Activated naive CD4-positive, alpha-beta T cell (primary cell): ENCODE measurements at places on chromosomes 6 and 20.

DNA sequence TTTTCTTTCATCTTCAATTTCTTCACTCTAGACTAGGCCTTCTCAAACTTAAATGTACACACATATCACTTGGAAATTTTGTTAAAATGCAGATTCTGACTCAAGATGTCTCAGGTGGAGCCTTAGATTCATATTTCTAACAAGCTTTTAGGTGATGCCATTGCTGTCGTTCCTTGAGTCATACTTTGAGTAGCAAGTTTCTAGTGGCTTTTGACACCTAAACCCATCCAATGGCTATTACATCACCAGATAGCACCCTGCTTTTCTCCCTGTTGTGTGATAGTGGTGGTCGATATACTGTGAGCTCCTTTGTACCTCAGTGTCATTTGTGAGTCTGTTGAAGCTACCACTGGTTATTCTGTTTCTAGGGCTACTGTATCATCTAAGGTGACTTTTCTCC is 34.8 kb upstream of the BAG2 start:
- no peak for DNase-seq

DNA sequence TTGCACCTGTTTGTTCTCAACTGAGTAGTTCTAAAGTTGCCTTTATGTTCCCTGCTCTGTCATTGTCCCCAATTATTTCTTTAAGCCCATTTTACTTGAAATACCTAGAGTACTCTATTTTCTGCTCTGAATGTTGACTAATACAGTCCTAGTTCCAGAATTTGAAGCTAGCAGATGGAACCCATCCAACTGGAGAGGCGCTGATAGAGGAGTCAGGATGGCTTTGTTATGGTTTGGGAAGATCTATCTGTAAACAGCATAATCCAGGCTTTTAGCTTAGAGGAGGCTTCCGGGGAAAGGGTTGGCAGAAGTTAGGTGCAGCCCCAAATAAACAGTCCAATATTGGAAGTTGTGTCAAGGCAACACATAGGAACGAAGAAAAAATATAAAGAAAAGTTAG is 927.7 kb downstream of the TFAP2A start:
- no peak for DNase-seq

- no peak for DNase-seq
Observed at GRCh38 chr6:22146931-22147701, 149.7 kb downstream of the PRL start.

DNA sequence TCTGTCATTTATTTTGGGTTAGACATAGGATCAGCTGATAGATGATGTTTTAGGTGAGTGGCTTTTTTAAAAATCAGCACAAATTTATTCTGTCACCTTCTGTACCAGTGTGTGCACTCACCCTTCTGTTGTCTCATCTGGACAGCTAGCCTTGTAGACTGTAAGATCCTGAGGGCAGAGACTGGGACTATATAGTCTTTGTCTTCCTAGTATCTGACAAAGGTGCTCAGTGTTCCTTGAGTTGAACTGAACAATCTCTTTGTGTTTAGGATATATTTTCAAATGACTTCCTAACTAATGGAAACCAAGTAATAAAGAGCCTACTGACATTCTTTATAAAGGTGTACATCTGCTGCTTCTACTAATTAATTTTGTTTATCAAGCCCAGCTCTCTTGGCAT is 3.0 kb downstream of the DCBLD1 start:
- no peak for DNase-seq

DNA sequence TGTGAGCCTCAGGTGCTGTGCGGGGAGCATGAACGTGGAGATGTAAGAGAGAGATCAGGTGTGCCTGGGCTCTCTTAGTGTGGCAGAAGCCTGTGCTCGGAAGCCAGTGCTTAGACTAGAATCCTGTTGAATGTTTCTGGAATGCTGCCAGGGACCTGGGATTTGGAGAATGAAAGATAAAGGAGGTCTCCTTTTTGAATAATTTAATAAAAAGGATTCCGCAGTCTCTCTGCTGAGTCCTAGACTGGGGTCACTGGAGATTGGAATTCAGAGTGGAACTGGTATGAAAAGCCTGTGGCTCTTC is 18.8 kb upstream of the EFCAB8 start:
- DNase-seq: no peak

DNA sequence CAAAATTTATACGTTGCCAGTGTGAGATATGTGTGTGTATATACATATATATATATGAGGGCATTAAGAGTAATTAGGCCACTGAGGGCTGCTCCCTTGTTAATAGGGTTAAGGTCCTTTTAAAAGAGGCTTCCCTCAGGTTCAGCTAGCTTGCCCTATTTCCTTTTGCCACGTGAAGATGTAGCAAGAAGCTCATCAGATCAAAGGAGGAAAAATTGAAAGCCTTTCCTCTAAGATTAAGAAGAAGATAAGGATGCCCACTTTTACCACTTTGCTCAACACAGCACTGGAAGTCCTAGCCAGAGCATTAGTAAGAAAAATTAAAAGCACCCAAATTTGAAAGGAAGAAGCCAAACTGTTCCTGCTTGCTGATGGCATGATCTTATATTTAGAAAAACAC is 33.2 kb upstream of the ISM1 start:
- no peak for DNase-seq

DNA sequence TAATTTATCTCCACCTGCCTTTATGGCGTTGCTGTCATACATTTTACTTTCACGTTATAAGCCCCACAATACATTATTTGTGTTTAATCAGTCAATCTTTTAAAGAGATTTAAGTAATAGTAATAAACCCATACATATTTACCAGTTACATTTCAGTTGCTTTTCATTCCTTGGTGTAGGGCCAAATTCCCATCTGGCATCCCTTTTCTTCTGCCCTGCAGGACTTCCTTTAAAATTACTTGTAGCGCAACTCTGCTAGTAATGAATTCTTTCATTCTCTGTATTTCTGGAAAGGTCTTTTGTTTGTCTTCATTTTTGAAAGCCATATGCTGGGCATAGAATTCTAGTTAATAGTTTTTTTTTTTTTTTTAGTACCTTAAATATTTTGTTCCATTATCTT is 24.9 kb downstream of the ZNF334 start:
- no peak for DNase-seq

DNA sequence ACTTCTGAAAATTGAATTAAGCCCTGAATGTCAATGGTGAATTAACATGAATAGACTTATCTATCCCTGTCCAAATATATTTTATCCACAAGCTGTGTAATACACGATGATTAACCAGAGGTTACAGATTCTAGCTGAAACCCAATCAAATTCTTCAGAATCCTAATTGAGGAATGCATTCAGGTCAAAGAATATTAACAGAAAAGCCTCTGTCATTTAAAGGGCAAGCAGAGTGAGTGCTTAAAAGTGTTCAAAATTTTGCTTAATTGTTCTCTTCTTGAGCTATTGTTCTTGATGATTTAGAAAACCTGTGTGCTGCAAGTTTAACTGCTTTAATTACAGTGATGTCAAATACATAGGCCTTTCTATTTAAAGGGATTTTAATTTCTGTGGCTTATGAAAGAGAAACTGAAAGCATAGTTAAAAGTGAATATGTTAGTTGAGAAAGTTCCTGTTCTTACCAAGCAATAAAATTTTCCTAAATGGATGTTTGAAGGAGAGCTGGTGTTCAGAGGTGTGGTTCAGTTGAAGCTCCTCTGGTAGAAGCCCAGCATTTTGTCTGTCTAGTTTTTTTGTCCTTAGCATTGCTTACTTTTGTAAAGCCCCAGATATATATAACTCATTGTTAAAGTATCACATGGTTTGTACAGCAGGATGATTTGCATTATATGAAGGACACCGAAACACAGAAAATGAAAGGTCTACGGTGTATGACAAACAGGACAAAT is 466.3 kb upstream of the PLCB4 start:
- no peak for DNase-seq

- no peak for DNase-seq
Observed at GRCh38 chr6:38155621-38156204, 336.2 kb downstream of the ZFAND3 start.

GRCh38 chr6:52512199-52512598 is 64.7 kb downstream of the TRAM2 start:
- no peak for DNase-seq

DNA sequence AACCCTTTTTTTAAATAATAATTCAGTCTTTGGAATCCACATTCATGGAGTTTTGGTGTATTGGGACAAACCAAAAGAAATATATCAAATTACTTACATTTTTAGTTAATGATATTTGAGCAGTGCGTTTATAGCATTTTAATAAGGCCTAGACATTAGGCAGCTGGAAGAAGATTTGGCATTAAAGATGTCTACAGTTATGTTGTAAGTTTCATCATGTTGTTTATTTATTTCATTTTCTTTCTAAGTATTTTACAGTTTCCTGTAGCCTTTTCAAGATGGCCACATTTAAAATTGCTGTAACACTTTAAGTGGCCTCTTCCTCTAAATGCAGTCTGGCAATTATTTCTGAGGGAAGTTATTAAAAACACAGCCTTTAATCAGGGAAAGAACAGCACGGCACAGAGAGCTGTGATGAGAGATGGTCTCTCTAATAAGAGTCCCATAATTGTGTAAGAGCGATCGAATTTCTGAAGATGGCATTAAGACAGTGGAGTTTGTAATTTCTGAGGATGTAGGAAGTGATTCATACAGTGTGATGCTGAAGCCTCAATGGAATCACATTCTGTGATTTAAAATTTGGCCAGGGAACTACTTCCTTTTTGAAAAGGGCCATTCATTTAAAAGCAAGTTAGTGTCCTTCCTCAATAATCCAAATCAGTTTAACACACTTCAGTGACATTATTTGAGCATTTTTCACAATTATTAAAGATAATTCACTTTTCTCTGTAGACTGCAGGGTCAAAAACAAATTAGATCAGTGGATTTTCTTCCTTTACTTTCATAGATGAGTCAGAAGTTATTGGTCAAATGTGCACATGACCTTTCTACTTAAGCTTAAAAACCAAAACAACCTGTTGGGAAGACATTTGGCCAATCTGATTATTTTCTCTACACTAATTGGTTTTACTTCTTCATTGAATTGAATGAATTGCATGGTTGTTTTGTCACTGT is 52.4 kb upstream of the EDN3 start:
- DNase-seq: no peak

DNA sequence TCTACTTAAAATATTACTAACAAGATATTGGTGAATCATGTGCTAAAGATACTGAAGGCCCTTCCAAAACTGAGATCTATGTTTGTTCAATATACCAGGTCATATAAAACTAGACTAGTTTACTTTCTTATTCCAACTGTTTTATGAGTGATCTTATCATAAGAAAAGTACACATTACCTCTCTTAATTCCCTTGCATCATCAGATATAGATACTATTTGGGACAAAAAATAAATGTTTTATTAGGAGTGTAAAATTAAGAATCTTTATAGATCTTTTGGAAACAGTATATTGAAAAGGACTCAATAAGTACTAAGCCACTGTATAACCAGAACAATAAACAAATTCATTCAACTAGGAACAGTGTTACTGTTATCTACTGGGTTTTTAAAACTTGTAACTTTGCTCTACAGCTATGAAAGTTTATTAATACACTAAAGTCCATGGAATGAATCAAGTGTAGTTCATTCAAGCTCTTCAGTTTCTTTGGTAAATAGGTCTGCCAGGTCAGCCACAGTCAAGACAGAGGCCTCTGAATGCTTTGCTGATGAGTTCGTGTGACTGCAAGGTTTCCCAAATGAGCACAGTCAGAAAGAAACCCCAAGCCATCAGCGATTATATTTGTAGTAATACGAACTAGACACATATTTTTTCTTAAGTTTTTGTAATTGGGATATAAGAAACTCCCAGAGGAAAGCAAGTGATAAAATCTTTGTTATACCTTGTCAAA is 71.8 kb upstream of the FBXO30 start:
- DNase-seq: no peak

- no peak for DNase-seq
Observed at GRCh38 chr20:36467076-36467999, 74.0 kb upstream of the MYL9 start.

- no peak for DNase-seq
Observed at GRCh38 chr6:7865781-7866180, 44.8 kb downstream of the TXNDC5 start.

- no peak for DNase-seq
Observed at GRCh38 chr6:139550361-139550760, 175.9 kb upstream of the CITED2 start.
